ENCODE measurements at places on chromosomes 7 and 10.

DNA sequence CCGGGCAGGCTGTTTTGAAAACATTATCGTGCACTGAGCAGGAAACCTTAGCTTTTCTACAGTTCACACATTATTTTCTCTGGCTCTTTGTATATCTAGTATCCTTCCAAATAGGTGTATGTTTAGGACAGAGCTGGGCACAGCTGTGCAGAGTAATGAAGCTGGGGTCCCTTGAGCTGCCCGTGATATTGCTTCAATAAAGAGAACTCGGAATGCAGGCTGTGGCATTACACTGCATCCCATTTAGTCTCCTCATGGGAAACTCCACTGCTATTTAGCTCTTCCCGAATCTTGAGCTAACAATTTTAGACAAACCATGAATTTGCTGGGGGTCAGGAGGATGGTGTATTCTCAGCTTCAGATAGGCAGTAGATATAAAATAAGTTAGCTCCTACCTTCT, 348.3 kb downstream of the ACTR3B start:
- no peak for DNase-seq

- DNase-seq = no peak
These were observed 31.1 kb upstream of the FBXW4 start for GRCh38 chr10:101726115-101726387.

DNA sequence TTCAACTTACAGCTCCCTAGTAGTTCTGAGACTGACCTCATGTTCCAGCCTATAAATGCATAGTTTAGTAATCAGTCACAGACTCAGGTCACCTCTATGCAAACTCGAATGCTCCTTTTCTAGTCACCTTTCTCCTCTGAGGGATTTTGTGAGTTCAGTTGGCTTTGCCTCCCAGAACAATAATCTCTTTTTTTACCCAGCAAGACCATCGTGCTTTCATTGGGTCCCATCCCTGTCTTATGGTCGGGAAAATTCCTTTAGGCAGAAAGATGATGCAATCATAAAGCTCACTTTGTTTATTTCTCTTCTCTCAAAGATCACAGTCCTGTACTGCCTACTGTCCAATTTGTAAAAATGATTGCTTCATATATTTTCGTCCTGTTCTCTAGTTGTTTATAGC, 38.4 kb downstream of the TWIST1 start:
- DNase-seq = no peak

DNA sequence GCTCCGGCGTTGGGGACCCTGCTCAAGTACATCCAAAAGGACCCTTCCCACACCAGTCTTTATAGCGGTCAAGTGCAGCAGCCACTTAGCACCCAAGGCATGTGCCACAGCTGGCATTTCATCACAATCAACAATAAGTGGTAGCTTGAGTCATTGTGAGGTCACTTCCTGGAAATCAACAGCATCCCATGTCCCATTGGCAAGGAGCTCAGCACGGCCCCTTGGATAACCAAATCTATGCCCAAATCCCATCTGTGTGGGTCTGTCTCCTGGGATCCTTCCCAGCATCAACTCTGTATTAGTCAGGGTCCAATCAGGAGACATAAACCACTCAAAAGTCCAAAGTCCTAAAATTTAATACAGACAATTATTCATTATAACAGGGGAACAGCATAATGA, 27.1 kb downstream of the MDH2 start:
- DNase-seq = no peak

DNA sequence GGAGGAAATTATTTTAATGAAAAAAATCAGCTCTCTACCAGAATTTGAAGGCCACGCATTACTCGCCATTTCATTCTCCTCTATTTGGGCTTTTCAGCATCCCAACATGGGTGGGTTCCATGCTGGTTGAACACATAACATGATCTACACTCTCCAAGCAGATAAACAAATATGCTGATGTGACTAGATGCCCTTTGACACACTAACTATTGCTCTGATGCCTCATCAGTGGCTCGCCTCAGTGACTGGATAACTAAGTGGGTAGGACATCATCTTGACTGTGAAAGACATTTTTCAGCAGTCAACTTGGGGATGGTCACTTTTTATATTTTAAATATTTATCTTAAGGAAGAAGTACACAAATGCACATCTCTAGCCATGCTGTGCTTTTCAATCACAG, 113.9 kb upstream of the LAMB4 start:
- DNase-seq = no peak

- no peak for DNase-seq
These were observed 73.0 kb upstream of the FOXP2 start for GRCh38 chr7:114341648-114342047.

DNA sequence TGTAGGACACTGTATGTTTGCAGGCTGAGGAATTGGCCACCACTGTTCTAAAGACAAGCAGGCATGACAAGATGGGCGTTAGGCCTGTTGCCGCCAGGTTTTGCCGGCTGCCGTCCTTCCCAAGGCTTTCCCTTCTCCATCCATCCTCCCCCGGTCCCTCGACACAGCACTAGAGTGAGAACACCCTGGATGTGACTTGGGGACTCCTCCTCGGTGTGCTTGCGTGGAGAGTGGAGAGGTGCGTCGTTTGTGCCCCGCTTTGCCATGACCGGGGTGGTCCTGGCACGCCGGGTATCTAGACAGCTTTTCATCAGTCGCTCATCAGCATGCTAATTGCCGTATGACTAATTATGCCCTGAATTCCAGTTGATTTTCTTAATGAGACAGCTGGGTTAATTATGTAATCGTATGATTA, 206.6 kb upstream of the SH2B2 start:
- no peak for DNase-seq

DNA sequence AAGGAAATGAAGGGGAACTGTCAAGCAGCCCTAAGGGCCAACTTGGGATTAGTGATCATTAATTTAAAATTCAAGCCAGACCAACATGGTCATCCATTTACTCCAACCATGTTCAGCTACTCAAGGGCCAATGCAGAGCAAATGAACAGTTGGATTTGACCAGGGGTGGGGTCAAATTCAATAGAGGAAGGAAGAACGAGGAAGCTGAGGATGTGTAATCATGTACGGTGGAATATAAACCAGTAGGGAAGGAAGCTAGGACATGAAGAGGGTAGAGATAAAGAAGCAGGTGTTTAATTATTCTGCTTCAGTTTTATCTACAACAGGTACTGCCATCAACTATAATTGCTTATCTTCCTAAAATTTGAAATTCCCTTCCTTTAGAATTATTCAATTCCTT, 81.6 kb downstream of the HIBADH start:
- no peak for DNase-seq

GRCh38 chr10:70295926-70296325, 12.1 kb upstream of the NPFFR1 start:
- DNase-seq = no peak

DNA sequence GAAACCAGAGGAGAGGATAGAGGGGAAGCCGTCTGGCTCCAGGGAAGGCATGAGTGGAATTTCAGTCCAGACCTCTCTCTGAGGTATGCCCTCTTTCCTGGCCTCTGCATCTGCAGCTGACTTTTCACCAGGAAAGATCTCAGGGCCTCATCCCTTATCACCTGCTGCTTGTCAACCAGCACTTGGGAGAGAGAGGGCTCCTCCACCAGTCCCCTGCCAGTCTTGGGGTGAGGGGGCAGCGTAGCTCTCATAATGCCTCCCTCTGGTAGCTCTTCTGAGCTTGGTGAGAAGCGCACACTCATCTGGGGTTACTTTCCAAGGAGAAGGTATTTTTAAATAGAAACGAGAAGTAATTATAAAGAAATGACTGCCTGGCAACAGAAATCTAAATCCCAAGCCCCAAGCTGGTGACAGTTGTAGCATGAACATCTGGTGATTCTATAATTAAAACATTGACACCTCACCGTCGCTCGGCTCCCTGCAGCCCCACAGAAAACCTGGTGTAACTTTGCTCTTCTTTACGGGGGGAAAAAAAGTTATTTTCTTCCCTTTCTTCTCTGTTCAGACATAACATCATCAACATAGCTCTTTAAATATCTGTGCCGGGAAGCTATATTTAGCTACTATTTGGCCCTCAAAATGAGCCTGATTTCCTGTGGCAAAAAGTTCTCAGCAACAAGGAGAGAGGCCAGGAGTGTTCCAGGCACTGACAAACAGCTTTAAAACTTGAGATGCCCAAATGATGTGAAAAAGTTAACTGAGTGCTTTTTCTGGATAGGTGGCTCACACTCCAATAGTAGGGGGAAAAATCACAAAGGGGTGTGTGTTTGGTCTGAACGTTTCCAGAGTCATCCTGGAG, 26.9 kb downstream of the HIP1 start:
- DNase-seq = no peak

DNA sequence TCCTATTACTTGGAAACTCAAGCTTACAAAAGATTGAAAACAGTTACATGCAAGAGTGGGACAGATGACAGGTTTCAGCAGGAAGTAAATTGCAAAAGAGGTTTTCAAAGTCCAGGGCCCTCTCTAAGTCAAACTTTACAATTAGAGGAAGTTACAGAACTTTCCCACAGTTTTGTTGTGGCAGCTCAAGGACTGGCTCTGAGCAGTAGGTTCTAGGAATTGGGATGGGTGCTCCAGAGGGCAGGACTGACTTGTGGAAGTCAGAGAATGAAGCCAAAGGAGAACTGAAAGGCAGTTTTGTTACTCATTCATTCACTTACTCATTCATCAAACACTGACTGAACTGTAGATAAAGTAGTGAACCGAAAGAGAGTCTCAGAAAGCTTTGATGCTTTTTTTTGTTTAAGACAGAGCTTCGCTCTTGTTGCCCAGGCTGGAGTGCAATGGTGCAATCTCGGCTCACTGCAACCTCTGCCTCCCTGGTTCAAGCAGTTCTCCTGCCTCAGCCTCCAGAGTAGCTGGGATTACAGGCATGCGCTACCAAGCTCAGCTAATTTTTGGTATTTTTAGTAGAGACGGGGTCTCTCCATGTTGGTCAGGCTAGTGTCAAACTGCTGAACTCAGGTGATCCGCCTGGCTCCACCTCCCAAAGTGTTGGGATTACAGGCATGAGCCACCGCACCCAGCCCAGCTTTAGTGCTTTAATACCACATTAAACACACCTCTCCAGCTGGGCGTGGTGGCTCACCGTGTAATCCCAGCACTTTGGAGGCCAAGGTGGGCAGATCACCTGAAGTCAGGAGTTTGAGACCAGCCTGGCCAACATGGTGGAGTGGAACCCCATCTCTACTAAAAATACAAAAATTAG, 66.8 kb upstream of the CCNJ start:
- no peak for DNase-seq

DNA sequence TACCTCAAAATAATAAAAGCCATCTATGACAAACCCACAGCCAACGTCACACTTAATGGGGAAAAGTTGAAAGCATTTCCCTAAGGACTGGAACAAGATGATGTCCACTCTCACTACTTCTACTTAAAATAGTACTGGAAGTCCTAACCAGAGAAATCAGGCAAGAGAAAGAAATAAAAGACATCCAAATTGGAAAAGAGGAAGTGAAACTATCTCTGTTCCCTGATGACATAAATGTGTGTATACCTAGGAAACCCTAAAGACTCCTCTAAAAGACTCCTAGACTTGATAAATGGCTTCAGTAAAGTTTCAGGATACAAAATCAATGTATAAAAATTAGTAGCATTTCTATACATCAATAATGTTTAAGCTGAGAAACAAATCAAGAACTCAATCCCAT, 314.1 kb downstream of the WDR37 start:
- DNase-seq = no peak

DNA sequence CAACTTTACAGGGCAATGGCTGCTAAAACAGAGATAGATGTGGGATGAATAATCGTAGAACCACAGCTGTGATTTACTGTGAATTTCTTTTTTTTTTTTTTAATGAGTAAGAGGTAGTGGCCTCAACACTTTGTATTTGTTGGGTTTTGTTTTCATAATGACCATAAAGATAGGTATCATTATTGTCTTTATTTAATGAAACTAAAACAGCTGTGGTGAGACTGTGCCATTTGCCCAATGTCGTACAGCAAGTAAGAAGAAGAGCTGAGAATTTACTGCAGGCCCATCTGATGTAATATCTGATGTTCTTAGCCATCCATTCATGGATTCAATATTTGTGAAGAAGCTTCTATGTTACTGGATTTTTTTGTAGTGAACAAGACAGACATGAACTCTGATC, 271.2 kb downstream of the IPMK start:
- no peak for DNase-seq

DNA sequence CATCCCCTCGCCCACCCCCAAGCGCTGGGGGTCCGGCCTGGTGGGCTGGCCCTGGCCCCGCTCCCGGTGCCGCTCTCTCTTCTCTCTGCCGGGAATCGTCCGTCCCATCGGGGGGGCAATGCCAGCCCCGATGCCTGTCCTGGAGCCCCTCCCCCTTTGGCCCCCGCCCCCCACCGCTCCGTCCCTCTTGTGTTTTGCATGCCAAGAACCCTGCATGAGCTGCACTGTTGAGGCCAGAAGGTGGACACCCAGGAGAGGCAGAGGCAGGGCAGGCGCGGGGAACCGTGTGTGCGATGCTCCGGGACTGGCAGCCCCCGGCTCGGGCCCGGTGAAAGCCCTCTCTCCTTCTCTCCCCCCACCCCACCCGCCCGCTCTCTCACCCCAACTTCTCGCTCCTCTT, 22.1 kb upstream of the HSPB1 start:
- no peak for DNase-seq

DNA sequence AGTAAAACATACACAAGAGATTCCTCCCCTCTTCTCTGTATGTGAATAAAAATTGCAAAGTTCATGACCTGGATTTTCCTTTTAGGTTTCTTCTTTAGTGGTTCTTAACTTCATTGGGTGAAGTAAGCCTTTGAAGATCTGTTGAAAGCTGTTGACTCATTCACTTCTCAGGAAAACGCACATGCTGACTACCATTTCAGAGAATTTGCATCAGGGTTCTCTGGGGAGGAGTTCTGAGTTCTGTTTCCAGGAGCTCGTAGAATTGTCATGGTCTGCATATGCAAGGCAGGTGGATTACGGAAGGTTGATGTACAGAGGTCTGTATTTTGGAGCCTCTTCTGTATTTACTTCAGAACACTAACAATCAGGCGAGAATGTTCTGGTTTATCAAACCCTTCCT, 962 bp upstream of the SLC26A4 start:
- no peak for DNase-seq

- no peak for DNase-seq
These were observed 63.3 kb upstream of the ELMO1 start for GRCh38 chr7:37511915-37512314.

DNA sequence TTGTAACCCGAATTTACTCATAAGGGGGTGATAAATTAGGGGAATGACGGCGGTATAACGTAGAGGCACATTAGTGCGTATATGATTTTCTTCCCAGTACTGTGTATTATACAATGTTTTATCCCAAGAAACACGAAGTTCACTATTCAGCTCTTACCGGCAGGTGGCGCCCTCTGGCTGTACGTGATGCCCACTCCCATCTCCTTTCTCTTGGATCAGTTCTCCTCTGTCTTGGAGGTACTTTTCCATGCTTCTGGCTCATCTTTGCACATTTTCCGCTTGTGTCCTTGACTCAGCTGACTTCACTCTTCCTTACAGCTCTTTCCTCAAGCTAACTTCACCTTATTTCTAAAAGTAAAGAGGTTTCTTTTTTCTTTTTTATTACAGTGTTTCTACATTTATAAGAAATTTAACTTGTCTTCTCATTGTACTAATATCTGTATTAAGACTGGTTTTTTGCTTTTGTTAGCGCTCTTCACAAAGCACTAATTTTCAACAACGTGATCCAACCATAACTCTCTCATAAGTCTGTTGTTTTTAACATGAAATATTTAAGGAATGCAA, 21.3 kb downstream of the TMEM176B start:
- peak; percentile 67 for DNase-seq
